ENCODE measurements at places on chromosomes 6 and 20.

DNA sequence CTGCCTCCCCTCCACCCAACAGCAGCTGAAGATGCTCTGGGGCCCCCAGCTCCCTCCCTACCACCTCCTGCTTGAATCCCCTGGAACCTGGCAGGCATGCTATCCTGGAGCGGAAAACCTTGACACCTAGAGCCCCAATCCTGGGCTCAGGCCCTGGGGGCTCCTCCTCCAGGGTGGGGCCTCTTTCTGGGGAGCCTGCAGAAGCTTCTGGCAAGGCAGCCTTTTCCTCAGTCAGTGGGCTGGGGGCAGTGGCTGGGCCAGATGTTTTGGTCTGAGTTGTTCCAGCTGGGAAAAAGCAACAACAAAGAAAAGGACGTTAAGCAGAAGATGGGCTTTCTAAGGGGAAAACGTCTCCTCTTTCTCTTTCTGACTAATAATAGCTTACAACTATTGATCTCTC lies 21.1 kb downstream of the KIAA1755 start:
- DNase-seq = no peak

GRCh38 chr20:60518022-60518421 lies 559.8 kb downstream of the CDH26 start:
- DNase-seq = no peak

GRCh38 chr6:34230653-34231371 lies 5.9 kb upstream of the HMGA1 start:
- no peak for DNase-seq

- DNase-seq = no peak
These were observed 11.9 kb downstream of the PRR18 start for GRCh38 chr6:166296035-166296883.

GRCh38 chr20:23023621-23024177 lies 11.4 kb upstream of the SSTR4 start:
- DNase-seq = no peak

- peak; percentile 35 for DNase-seq
These were observed 70.5 kb downstream of the FAM217A start for GRCh38 chr6:4008324-4009047.

Data from naive B cell (primary cell).